ENCODE measurements at places on chromosomes 16 and 17.

- no peak for DNase-seq
Observed at GRCh38 chr17:57662041-57662440, 83.1 kb downstream of the CCDC182 start.

- no peak for DNase-seq
Observed at GRCh38 chr17:68697850-68698361, 96.7 kb upstream of the FAM20A start.

GRCh38 chr17:16288860-16289571, 64.3 kb downstream of the CENPV start:
- no peak for DNase-seq

GRCh38 chr17:9115214-9116191, 94.2 kb downstream of the NTN1 start:
- DNase-seq: no peak

GRCh38 chr17:39835038-39835786, 28.9 kb downstream of the IKZF3 start:
- no peak for DNase-seq

GRCh38 chr17:15133826-15134225, 131.3 kb downstream of the PMP22 start:
- no peak for DNase-seq

- no peak for DNase-seq
Observed at GRCh38 chr17:77619326-77619725, 339.2 kb upstream of the TNRC6C start.

- no peak for DNase-seq
Observed at GRCh38 chr16:28985211-28986041, 574 bp downstream of the LAT start.

GRCh38 chr17:81354954-81355347, 40.3 kb upstream of the BAHCC1 start:
- DNase-seq: no peak

DNA sequence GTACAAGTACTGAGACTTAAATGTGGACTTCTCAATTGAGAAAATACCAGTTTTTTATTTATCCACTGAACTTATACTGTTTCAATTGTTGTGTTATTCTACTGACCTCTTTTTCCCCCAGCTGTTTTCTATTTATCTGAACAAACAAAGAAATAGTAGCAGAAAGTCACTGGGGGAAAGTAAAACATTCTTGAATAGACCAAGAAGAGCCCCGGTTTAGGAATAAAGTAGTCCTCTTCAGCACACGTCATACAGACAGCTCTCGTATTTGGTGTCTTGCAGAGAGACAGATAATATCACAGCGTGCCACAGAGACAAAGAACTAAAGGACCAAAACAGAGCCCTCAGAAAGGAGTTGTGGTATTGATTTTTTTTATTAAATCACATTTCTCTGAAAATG, 1159.1 kb upstream of the CDH8 start:
- no peak for DNase-seq

GRCh38 chr16:15741207-15741871, 91.3 kb downstream of the NDE1 start:
- no peak for DNase-seq

GRCh38 chr17:38338535-38338934, 5.2 kb downstream of the GPR179 start:
- no peak for DNase-seq

DNA sequence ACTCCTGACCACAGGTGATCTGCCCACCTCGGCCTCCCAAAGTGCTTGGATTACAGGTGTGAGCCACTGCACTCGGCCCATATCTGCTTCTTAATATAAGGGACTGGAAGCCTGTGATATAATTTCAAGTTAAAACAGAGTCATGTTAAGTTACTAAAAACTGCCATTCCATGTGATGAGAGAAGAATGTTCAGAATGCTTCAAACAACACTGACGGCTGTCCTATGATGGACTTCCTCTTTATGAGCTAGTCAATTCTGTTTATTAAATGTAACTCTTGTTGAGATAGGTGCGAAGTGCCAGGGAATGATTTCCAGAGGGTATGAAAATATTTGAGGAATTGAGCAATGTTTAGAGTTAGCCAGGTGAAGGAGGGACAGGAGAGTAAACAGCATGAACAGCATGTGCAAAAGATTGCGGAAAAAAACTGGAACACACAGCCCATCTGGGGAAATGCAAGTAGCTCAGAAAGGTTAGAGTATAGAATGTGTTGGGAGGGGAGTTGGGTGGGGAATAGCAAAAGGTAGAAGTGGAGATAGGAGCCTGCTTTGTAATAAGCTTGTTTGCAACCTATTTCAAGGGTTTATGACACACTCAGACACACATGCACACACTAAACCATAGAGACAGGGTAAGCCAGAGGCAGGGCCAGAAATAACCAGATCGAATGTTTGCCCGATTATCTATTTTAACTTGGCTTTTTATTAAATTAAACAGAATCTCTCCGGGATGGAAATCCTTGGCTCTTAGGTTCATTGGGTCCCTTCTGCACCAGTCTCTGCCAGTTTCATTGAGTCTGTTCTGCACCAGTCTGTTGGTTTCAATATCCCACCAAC, 135.6 kb upstream of the COX10 start:
- DNase-seq: no peak

DNA sequence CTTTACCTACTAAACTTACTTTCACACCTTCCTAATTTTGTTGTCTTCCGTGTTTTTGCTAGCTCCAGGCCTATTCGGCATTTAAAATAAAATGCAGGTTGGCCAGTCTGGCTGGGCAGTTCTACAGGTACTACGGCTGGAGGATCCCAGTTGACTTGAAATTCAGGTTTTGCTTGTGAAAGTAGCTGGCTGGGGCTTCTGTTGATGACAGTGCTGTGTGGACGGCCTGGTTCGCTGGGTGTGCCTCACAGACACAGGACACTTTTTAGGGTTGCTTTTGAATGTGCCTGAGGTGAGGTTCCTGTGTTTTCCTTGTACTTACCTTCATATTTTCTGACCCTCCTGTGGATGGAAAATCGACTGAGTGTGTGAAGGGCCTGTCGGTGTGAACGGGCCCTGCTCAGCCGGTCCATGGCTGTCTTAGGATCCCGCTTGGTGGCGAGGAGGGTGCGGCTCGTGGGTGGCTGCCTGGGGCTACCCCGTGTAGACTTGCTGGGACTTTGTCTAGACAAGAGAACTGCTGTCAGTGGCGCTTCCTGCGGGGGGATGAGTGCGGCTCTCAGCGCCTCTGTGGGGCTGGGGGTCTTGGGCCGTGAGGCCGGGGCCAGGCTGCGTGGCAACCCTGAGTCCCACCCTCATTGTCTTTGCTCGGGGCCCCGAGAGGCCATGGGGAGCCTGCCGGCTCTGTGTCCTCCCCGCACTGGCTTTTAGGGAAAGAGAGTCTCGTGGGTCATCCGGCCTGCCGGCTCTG, 18.7 kb upstream of the ZNF750 start:
- DNase-seq: no peak

DNA sequence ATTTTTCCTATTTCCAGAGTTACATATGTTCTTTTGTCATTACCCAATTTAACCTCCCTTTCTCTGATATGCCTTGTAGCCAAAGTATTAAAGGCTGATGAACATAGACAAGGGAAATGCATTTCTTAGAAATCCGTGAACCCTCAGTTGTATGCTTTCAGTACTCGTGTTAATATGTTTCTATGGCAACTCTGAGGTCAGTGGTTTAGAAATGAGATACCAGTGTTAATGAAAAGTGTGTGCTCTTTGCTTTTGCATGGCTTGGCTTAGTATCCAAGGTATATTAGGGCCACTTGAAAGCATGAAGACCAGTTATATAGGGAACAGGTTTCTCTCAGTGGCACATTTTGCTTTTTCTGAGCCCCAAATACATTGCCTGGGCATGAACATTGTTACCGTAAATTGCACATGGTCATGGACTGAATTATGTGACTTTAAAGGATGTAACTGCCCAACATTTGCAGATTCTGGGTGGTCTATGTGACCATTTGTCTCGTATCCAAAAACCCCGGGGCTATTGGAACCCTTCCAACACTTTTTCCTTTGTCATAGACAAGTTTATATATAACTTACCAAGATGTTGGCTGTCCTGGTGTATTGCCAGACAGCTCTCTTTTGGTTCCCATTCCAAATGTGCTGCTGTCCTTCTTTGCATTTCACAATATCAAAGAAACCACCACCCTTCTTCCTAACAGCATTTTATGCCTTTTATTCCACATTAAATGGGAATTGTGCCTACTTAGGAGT, 17.5 kb downstream of the ABHD15 start:
- no peak for DNase-seq

- DNase-seq: no peak
Observed at GRCh38 chr17:76422406-76422805, 30.5 kb downstream of the UBE2O start.

DNA sequence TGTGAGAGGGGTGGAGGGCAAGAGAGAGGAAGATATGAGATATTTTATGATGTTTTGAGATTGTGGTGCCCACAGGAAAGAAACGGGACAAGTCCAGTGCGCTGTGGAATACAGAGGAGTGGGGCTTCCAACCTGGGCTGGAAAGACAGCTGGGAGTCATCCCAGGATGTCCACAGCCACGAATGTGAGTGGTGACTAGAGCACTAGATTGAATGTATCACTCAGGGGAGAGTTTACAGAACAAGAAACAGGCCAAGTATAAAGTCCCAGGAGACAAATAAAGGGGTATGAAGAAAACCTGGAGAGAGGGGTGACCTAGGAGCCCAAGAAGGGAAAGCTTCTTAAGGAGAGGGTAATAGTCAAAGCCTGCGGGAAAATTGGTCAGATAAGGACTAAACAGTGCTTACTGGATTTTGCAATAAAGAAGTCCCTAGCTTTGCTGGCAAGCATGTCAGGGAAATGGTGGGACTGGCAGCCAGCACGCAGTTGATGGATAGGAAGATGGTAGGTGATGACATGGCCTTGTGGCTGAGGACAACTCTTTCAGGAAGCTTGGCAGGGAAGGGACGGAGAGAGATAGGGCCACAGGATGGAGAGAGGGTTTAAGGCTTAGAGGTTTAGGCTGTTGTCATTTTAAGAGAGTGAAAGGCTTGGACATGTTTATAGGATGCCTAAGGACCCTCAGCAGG, 114.5 kb downstream of the AXIN2 start:
- DNase-seq: no peak

DNA sequence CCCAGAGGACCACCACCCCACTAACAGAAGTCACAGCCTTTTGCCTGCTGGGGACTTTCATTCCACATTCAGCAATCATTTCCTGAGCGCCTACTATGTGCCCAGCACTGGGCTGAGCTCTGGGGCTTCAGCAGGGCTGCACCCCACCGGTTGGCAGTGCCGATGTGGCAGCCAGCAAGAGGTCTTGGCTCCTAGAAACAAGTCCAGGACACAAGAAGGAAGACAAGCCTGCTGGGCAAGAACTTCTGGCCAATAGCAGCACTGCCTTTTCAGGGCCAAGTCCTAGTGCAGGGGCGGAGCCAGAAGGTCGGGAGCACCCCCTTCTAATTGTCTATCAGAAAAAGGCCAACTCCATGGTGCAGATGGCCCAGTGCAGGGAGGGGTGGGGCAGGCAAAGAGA, 13.0 kb upstream of the HOXB9 start:
- DNase-seq: no peak

DNA sequence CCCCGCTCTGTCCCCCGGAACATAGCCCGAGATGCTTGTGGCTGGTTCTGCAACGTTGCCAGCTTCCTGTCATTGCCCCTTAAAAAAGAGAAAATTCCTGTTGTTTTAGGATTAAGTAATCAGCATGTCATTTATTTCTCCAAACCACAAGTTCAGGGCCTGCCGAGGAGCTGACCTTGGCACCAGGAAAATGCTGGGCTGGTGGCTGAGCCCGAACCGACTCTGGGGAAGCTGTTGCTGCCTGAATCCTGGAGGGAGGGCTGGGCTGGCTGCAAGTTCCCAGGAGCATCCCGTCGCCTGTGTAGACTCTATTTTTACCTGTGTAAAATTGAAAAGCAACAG, 130.9 kb upstream of the FOXF1 start:
- no peak for DNase-seq

- DNase-seq: no peak
Observed at GRCh38 chr17:19482576-19482975, 51.1 kb upstream of the SLC47A1 start.

GRCh38 chr17:27623614-27624013, 7.4 kb upstream of the LGALS9 start:
- no peak for DNase-seq

DNA sequence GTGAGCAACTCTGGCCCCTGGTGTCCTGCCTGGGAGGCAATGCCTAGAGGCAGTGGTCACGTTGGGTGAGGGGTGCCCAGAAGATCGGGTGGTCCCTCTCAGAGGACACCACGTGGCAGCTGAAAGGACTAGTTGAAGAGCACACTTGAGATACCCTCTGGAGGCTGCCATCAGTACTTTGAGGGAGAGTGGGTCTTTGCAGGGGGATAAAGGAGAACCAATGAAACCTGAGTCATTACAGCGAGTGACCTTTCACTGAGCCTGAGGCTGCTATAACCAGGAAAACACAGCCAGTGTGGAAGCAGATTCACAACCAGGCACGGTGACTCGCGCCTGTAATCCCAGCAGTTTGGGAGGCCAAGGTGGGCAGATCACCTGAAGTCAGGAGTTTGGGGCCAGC, 18.9 kb downstream of the CA4 start:
- DNase-seq: no peak

- no peak for DNase-seq
Observed at GRCh38 chr17:36470499-36470898, 16.0 kb upstream of the ZNHIT3 start.

- DNase-seq: no peak
Observed at GRCh38 chr17:46862949-46863348, 11.6 kb downstream of the WNT9B start.

- no peak for DNase-seq
Observed at GRCh38 chr16:69466547-69466946, 42.1 kb downstream of the CYB5B start.

DNA sequence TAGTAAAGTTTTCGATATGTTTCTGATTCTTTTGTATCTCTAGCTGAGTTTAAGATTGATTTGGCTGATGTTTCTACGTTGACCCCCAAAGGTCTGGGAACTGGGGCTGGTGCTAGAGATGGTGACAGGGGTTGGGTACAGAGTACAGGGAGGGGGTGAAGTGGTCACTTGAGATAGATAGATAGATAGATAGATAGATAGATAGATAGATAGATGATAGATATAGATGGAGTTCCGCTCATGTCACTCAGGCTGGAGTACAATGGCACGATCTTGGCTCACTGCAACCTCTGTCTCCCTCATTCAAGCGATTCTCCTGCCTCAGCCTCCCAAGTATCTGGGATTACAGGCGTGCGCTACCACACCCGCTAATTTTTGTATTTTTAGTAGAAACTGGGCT, 1.8 kb upstream of the FBRS start:
- no peak for DNase-seq

DNA sequence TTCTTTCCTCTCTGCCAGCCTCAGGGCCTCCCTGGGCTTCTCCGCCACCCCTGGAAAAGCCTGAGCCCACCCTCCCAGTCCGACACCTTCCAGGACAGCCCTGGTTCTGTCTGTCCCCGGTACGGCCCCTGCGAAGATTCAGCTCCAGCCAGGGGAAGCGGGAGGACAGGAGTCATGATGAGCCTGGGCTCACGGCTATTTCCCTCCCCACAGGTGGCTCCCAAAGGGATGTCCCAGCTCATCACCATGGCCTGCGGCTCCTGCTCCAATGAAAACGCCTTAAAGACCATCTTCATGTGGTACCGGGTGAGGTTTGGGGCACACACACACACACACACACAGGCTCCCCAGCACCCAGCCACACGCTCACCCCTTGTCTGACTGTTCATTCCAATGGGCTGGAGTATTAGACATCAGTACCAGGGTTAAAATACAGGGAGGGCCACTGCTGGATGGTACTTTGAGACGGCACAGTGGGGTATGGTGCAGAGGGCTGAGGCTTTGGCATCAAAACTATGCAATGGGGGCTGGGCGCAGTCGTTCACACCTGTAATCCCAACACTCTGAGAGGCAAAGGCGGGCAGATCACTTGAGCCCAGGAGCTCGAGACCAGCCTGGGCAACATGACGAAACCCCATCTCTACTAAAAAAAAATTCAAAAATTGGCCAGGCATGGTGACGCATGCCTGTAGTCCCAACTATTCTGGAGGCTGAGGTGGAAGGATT, 32.8 kb downstream of the TMEM186 start:
- DNase-seq: no peak

Data from NCI-H2227 treated with DMSO at 0.1 percent for 48 hours (cell line).